Stimulated activated CD4-positive, alpha-beta T cell treated with anti-CD3 and anti-CD28 coated beads, Interleukin-4, amount 100 ng/mL, for 4 hours (primary cell): ENCODE measurements at places on chromosomes 13 and 19.

- no peak for DNase-seq
Observed at GRCh38 chr13:38361542-38362262, 12.1 kb downstream of the UFM1 start.

- no peak for DNase-seq
Observed at GRCh38 chr13:55660851-55661250, 1479.9 kb upstream of the PRR20A start.

DNA sequence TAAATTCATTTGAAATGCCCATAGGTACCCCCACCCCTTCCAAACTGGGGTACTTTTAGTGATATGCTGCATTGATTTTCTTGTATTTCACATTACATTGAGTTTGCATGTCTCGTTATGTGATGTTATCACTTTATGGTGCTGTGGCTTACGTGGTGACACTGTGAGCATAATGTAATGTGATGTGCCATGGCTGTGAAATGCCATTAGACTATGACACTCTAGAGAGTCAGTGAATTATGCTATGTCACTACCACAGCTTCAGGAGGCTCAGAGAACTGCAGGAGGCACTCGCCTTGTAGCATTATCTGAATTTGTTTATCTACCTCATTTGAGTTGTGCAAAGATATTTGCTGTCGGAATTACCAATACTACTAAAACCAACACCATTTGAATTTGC lies 590.1 kb upstream of the SLC10A2 start:
- DNase-seq, result no peak

DNA sequence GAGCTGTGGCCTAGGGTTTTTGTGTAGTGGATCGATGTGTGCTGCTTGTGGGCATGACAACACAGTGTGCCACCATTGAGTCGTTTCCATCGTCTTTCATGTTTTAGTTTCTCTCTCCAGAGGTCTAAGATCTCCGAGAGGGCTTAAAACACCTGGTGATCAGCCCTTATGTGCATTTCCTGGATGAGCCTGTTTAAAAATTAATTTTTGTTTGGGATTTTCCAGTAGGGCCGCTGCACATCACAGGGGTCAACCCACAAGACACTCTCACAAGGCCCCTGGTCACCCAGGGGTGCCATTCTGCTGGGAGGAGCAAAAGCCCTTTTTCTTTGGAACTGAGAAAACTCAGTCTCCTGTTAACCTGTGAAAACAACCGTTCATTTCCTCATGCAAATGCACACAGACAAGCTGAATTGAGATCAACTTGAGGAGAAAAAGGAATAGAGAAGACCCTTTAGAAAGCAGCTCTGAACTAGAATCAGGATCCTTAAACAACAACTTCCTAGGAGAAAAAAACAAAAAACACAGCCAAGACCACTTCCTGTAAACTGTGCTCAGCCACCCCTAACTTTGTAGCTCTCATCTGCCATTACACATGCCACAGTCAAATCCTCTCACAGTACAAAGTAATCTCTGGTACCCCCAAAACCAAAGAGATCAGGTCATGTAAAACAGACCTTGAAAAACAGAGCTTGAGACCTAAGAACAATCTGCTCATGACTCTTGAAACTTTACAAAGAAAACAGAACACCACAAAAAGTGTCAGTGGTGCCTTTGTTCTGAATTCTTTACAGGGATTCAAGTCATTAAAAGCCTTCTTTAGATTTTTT lies 8.3 kb upstream of the MTRF1 start:
- no peak for DNase-seq

- DNase-seq, result no peak
Observed at GRCh38 chr13:99894105-99894839, 77.3 kb downstream of the ZIC5 start.

GRCh38 chr19:42465827-42466280 lies 23.1 kb upstream of the CXCL17 start:
- no peak for DNase-seq

GRCh38 chr19:55554741-55555152 lies 9.4 kb upstream of the SBK3 start:
- no peak for DNase-seq

GRCh38 chr13:48210178-48210577 lies 22.8 kb upstream of the ITM2B start:
- no peak for DNase-seq

DNA sequence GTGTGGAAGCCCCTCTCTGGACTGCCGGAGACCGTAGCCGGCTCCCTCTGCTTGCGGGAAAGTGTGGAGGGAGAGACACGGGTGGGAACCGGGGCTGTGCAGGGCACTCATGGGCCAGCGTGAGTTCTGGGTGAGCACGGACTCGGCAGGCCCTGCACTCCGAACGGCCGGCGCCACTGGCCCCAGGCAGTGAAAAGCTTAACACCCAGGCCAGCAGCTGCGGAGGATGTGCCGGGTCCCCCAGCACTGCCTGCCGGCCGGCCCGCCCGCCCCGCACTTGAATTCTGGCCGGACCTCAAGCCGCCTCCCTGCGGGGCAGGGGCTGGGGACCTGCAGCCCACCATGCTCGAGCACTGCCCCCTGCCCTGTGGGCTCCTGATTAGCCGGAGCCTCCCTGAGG lies 147.0 kb downstream of the FGF9 start:
- DNase-seq, result no peak

- no peak for DNase-seq
Observed at GRCh38 chr13:112102243-112102642, 35.3 kb downstream of the SOX1 start.

GRCh38 chr19:42528354-42529247 lies at the start of gene CEACAM1:
CEACAM1 (minus strand) TSS chr19:42528481; CDS start chr19:42528374, 107 bp downstream.
- DNase-seq, result peak; percentile 58

DNA sequence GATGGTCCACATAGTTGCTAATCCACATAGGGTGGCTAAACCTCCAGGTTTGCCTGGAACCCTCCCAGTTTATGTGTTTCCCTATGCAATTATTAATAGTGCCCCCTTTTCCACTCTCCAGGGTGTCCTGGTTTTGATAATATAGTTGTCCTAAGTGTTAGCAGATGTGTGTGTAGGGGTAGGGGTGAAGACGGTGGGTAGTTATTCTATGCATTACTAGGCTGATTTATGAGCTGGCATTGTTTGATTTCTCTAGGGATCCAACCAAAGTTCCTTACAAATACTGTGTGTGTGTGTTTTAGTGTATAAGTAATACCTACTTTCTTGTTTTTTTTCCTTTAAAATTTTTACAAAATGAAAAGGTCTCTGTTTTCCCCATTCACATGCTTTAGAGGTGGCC lies 21.1 kb downstream of the GTF2F2 start:
- DNase-seq, result no peak

- DNase-seq, result no peak
Observed at GRCh38 chr19:14700711-14701375, 11.0 kb downstream of the ZNF333 start.

DNA sequence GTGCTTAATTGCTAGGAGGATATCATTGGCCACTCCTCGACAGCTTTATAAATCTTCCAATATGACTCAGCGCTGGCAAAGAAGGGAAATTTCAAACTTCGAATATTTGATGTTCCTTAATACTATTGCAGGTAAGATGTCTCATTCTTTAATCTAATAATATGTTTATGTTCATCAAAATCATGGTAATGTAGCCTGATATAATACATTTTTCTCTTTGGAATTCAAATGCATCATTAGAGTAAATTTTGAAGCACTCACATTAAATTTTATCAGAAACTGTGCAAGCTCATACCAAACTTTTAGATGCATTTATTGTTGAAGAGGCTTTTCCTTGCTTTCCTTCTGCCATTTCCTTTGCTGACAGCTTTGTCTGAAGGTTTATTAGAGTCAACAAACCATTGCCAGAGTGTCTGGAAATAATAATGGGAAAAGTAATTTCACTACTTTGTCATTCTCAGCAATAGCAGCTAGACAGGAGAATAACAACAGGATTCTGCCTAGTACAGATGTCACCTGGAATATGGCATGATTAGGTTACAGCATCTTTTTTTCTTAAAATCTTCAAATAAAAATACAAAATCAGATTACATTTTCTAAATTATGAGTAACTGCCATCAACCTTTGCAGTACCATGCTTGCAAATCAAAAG lies 78.6 kb upstream of the MAB21L1 start:
- DNase-seq, result no peak

- DNase-seq, result no peak
Observed at GRCh38 chr13:99386495-99386894, 79.3 kb upstream of the GPR183 start.

DNA sequence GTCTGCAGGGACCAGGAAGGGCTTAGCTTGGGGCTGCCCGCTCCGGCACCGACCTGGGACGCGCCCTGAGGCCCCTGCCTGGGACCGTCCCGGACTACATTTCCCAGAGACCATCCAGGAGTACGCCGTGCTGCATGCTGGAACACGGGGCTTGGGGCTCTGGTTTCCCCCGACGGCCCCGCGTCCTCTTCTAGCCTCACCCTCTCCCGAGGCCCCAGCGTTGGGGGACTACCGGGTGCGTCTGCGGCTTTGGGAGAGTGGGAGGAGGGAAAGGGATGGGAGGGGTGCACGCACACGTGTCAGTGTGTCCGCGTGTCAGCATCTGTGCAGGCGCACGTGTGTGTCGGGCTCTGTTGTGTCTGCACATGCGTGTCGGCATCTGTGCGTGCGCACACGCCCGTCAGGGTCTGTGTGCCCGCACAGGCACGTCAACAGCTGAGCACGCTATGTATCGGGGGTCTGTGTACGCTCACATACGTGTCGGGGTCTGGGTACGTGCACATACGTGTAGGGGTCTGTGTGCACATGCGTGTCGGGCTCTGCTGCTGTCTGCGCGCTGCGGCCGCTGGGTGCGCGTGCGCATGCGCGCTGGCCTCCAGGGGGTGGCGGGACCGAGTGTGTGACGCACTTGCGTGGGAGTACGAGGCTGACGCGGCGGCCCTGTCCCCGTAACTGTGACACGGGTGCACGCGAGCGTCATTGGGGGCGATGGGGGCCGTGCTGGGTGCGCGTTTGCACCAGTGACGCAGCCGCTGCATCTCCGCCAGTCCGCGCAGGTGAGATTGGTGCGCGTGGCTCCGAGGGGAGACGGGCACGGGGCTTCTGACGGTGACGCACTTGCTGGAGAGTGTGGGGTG lies at the start of gene ZNF331:
Gene ZNF331, plus strand, starts transcription at position 625 of the 857 bp plus-strand sequence. CDS start 31,232 bp downstream, outside the sequence.
- DNase-seq, result peak; percentile 85

GRCh38 chr13:76620036-76620435 lies 266.2 kb downstream of the KCTD12 start:
- DNase-seq, result no peak

DNA sequence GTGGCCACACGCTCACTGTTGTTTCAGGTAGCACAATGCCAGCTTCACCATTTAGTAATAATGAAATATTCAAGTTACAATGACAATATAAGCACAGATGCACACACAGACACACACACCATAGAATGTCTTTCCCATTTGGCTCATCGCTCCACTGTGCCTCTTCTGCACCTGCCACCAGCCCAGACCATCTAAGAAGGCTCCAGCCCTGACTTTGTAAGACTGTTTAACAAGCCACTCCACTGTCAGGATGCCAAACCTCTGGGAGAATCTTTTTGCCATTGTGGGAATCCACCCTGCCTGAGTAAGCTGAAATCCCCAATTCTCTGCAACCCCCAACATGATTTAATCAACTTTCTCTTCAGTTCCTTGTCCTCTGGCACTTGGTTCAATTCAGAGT lies 60.6 kb downstream of the LHFPL6 start:
- DNase-seq, result no peak

GRCh38 chr13:51816604-51817249 lies 12.8 kb upstream of the DHRS12 start:
- no peak for DNase-seq

DNA sequence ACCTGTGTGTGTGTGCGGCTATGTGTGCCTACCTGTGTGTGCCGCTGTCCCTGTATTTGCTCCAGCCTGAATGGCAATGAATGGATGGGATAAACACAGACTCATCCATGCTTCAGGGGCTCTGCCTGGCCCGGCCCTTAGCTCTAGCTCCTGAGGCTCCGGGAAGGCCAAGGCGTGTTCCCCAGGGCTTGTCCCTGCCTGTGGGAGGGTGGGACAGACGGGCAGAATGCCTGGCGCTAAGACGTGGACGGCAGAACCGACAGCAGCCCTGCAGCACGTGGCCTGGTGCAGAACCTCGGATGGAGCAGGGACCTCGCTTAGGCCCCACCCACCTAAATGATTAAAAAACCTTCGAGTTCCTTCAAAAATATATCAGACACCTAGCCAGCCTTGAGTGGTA lies 57.8 kb upstream of the C13orf46 start:
- DNase-seq, result no peak

- no peak for DNase-seq
Observed at GRCh38 chr13:29502391-29503008, 93.0 kb downstream of the SLC7A1 start.

- DNase-seq, result no peak
Observed at GRCh38 chr19:29003641-29004409, 209.1 kb downstream of the UQCRFS1 start.

- no peak for DNase-seq
Observed at GRCh38 chr13:111789420-111789819, 277.5 kb upstream of the SOX1 start.

DNA sequence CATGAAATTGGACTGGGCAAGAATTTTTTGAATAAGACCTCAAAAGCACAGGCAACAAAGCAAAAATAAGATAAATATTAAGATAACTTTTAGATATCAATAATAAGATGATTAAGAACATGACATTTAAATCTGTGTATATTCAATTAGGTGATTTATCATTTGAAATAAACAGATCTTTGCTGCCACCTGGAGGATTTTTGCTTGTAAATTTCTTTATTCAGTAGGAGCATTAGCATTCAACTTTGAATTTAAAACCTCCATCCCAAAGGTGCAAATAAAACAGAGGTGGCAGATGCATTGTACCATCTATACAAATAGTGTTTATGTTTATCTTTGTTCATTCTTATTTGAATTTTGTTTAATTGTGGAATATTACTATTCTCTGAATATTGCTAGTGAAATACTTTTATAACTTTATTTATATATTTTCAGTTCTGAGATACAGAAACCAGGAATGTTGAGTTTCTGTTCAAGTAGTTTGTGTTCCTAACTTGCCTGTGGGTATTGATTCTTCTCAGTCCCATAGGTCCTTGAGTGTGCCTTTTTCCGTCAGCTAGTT lies 20.9 kb downstream of the COG6 start:
- DNase-seq, result no peak

DNA sequence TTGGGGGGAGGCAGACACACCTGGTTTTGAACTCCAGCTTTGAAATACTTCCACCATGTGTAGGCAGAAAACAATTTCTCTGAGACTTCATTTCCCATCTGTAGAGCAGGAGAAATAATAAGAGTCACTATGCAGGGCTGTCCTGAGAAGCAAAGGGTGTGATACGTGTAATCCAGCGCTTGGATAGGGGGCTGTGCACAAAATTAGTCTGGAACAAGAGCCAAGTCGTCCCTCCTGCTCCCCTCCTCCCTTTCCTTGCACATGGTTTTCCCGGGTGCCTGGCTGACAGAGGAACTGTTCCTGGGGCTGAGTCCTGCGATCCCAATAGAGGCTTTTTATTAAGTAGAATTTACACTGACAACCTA lies 29.6 kb upstream of the UBE2L5 start:
- DNase-seq, result no peak

DNA sequence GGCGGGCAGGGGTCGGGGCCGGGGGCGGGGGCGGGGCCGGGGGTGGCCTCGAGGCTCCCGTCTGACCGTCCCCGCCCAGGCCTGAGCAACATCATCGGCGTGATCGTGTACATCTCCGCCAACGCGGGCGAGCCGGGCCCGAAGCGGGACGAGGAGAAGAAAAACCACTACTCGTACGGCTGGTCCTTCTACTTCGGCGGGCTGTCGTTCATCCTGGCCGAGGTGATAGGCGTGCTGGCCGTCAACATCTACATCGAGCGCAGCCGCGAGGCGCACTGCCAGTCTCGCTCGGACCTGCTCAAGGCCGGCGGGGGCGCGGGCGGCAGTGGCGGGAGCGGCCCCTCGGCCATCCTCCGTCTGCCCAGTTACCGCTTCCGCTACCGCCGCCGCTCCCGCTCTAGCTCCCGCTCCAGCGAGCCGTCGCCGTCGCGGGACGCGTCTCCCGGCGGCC lies 9.4 kb upstream of the CACNG6 start:
- DNase-seq, result no peak

GRCh38 chr13:59120297-59120843 lies 1043.4 kb downstream of the DIAPH3 start:
- DNase-seq, result no peak
